ENCODE measurements at places on chromosomes 3 and 15.

GRCh38 chr15:90530250-90531051 lies 728 bp downstream of the CRTC3 start:
- DNase-seq: peak; percentile 13

DNA sequence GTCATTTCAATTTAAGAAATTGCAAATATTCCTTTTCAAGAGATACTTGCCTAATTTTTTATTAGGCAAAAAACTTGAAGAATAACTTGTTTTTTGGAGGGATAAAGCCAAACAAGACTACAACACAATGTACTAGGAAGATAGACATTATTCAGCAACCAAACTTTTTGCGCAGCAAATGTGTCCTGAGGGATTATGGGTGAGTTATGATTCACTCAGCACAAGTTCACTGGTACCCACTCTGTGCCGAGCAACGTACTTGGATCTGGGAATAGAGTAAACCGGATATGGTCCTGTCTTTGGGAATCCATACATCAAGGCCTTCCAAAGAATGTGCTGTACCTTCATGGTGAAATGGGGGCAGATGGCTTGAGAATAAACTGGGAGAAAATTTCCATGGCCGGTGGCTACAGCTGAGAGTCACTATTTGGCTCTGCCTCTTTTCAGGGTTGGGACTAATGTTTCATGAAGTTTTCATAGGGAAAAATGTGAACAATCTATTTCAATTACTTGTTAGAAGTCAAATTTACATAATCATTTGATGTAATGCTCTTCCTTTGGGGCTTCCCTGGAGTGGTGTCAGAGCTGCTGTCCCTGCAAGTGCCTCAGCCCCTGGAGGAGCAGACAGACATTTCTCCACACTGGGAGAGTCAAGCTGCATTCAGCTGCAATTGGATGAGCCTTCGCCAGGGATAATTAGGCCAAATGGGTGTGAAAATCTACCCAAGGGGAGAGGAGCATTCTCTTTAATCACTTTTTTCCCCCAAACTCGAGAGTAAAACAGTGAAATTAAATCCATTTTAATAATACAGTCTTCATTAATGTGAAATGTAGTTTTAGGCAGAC lies 315.2 kb downstream of the CLSTN2 start:
- DNase-seq: no peak

GRCh38 chr3:112786002-112786590 lies 60.6 kb downstream of the CD200R1L start:
- DNase-seq: no peak

DNA sequence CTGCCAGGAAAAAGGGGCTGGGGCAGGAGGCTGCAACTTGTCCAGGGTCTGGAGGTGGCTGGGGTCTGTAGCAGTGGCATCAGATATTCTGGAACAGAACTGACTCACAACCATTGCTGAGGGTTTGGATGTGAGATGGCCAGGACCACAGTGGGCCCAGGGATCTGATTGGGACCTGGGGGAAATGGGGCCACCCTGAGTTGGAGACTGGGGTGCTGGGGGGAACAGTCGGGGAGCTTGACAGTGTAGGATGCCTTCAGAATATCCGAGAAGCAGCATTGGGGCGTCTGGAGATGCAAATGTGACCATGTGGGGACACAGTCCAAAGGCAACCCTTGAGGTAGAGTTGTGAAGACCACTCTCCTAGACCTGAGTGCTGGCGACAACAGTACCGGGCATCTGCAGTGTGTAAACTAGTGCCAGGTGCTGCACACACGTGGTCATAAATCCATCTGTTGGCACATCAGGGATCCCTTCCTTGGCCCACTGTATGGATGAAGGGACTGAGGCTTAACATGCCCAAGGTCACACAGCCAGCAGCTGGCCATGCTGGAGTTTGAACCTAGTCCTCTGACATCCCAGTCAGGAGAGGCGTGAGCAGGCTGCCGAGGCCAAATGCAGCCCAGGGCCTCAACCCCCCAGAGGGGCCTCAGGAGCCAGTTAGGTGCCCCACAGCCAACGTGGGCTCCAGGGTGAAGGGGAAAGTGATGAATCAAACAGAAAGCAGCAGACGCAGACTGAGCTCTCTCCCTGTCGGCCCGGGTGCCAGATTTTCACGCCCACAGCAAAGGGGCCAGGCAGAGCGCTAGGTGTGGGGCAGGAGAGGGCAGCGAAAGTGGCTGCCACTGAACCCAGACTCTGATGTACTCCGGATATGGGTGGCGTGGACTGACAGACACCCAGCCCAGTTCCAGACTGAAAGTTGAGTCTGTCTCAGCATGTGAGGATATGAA lies 18.8 kb downstream of the HEMK1 start:
- no peak for DNase-seq

- no peak for DNase-seq
These were observed 66.5 kb downstream of the FBN1 start for GRCh38 chr15:48578965-48579364.

DNA sequence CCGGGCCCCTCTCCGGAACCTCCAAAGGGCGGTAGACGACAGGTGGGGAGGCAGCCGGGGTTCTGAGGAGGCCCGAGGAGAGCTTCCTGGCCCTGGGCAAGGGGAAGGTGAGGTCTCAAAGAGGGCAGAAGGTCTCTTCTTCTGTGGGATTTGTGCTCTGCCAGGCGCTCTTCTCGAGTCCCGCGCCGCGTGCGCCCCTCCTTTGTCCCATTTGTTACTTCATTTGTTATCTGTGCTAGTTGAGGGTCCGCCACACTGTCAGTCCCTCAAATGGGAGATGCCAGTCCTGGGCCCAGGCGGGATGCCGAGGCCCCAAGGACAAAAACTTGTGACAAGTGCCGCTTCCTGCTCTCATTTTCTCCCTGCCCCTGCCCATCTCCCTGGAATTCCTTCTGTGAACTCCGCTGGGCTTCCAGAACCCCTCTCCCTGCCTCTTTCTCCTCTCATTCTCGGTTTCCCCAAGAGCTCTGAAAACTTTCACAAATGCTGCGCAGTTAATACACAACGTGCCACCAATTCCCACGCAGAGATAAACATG lies 1.5 kb downstream of the ST8SIA2 start:
- DNase-seq: no peak

DNA sequence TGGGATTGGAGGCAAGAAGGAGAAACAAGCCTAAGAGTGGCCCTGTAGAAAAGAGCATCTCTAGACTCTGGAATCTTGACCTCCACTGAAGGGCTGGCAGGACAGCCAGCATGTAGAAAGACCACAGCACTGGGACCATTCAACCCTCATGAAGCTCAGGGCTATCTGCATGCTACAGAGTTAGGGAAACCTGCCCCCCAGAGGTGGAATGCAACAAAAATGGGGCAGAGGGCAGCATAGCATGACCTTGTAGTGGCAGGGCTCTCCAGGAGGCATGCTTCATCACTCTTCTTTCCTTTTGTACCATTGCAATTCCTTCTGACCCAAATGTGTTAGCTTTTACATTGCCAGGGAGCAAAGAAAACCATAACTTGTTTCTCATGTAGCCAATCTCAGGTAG lies 445.4 kb downstream of the EPHB1 start:
- DNase-seq: no peak

- no peak for DNase-seq
These were observed 2.1 kb upstream of the SNX22 start for GRCh38 chr15:64149424-64149823.

- no peak for DNase-seq
These were observed 6.3 kb upstream of the NCBP2 start for GRCh38 chr3:196948442-196949284.

DNA sequence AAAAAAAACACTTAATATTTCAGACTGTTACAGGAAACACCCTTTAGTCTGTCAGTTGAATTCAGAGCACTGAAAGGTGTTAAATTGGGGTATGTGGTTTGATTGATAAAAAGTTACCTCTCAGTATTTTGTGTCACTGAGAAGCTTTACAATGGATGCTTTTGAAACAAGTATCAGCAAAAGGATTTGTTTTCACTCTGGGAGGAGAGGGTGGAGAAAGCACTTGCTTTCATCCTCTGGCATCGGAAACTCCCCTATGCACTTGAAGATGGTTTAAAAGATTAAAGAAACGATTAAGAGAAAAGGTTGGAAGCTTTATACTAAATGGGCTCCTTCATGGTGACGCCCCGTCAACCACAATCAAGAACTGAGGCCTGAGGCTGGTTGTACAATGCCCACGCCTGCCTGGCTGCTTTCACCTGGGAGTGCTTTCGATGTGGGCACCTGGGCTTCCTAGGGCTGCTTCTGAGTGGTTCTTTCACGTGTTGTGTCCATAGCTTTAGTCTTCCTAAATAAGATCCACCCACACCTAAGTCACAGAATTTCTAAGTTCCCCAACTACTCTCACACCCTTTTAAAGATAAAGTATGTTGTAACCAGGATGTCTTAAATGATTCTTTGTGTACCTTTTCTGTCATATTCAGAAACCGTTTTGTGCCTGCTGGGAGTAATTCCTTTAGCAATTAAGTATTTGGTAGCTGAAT lies 17.9 kb downstream of the TMEM43 start:
- DNase-seq: no peak

All from activated naive CD4-positive, alpha-beta T cell (primary cell).